ENCODE measurements at places on chromosomes 6 and 20.

DNA sequence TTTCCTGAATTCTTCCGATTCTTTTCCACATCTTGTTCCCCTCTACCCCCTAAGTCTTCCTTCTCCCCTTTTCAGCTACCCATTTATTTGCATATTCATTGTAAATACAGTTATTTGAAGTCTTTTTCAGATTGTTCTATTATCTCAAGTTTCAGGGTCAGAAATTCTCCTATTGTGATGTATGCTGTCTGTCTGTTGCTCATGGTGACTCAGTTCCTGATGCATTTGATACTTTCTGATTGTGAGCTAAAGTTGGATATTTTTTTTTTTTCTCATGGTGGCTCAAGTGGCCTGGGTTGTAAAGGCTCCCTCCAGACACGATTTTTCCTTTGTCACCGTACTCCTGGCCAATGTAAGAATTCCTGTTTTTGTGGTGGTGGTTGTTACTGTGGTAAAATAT, 4.9 kb upstream of the PI16 start:
- no peak for DNase-seq

DNA sequence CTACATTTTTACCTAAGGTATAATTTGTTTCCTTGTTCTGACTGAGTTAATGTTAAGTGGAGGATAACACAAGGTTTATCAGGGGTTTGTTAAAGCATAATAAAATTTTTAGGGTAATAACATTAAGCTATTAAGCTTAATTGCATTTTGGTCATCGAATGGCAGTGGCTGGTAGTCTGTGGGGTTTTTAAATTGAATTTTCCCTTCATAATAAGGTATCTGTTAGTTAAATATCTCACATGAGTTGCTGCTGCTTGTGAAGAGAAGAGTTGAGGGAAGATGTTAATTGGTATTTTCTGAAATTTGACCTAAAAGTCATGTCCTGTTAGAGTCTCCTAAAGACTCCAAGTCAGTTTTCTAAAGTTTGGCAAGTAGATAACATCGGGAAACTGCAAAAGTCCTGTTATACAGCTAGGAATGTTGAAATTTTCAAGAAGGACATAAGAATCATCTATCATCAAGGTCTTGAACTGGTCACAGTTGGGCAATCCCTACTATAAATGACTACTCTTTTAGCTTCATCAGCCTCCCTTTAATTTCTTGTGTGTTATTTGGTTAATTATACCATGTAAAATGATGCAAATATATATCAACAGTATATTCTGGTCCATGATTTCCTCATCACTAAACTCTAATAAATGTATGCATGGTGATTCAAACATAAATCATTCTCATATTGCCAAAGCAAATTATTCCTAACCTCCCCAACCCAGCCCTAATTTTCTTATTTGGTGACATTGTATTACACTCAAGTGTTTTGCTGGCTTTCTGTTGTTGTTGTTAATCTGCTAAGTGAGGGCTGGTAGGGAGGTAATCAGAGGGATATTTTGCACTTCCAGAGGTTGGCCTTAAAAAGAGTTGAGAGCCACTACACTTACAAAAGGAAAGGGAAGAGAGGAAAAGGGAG, 64.0 kb downstream of the MAP3K5 start:
- no peak for DNase-seq

GRCh38 chr6:111985202-111985731, 68.6 kb upstream of the CCN6 start:
- peak; percentile 68 for DNase-seq

DNA sequence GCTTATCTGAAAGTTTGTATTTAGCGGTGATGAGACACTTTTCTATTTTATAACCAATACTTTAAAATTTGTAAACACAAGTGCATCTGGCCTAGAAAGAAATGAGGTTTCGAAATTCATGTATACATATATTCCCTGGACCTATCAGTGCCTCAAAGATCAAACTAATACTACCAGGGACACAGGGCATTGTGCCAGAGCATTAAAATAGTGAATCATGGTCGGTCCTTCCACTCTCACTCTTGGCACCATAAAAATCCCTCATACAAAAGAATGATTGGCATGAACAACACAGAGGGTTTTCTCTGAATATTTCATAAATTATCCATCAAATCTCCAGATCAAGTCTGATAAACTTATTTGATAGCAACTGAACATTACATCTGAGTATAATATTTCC, 62.0 kb downstream of the MMUT start:
- no peak for DNase-seq

GRCh38 chr6:137297887-137298286, 78.7 kb upstream of the IFNGR1 start:
- no peak for DNase-seq

- peak; percentile 66 for DNase-seq
Observed at GRCh38 chr6:109187399-109188114, 92.2 kb downstream of the CEP57L1 start.

DNA sequence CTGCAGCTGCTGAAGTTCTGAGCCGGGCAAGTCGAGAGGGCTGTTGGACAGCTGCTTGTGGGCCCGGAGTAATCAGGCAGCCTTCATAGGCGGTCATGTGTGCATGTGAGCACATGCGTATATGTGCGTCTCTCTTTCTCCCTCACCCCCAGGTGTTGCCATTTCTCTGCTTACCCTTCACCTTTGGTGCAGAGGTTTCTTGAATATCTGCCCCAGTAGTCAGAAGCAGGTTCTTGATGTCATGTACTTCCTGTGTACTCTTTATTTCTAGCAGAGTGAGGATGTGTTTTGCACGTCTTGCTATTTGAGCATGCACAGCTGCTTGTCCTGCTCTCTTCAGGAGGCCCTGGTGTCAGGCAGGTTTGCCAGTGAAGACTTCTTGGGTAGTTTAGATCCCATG, 21.2 kb upstream of the MAPK13 start:
- DNase-seq: peak; percentile 45

DNA sequence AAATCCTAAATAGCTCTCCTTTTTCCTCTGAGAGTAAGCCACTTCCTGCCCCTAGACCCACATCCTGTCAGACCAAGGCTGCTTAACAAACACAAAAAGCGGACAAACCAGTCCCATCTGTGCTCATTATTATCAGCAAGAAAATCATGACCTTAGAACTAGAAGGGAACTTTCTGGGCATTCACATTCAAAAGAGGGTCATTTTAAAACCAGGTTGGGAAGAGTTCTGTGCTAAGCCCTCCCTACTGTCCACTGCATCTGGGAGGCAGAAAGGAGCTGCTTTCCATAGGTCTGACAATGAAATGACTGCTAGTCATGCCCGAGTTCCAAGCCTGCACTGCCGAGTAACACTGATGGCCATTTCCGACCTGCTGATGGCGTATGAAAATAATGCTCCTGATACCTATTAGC, 15.4 kb downstream of the EZR start:
- peak; percentile 58 for DNase-seq

- no peak for DNase-seq
Observed at GRCh38 chr20:37837924-37838323, 65.0 kb upstream of the VSTM2L start.

GRCh38 chr20:44336086-44336485, 757 bp upstream of the R3HDML start:
- no peak for DNase-seq

All from CD4-positive, alpha-beta T cell treated with Interleukin-15 for 4 hours (primary cell).